ENCODE measurements at places on chromosomes 1 and 21.

DNA sequence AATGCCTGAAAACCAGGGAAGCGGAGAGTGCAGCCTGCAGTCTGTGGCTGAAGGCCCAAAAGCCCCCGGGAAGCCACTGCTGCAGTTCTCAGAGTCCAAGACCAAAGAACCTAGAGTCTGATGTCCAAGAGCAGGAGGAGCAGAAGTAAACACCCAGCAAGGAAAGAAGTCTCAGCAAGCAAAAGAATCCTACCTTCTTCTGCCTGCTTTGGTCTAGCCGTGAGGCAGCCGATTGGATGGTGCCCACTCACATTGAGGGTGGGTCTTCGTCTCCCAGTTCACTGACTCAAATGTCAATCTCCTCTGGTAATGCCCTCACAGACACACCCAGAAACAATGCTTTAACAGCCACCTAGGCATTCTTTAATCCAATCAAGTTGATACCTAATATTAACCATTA, 217.5 kb downstream of the PLA2G4A start:
- DNase-seq: no peak

DNA sequence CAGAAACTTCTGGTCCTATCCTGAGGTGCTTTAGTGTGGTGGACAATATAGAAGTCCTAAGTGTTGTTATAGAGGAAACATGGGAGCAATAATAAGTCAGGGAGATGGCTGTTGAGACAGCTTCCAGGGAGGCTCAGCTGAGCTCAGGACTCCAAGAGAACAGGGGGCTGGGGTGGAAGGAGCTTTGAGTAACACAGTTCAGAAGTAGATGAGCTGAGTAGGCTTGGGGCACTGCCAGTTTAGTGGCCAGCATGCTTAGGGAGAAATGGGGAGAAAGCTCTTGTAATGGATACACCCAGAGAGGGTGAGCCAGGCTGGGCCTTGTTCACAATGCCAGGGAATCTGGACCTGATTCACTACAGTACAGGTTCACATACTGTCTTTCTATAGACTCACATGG, 201.6 kb downstream of the DAB1 start:
- DNase-seq: no peak

DNA sequence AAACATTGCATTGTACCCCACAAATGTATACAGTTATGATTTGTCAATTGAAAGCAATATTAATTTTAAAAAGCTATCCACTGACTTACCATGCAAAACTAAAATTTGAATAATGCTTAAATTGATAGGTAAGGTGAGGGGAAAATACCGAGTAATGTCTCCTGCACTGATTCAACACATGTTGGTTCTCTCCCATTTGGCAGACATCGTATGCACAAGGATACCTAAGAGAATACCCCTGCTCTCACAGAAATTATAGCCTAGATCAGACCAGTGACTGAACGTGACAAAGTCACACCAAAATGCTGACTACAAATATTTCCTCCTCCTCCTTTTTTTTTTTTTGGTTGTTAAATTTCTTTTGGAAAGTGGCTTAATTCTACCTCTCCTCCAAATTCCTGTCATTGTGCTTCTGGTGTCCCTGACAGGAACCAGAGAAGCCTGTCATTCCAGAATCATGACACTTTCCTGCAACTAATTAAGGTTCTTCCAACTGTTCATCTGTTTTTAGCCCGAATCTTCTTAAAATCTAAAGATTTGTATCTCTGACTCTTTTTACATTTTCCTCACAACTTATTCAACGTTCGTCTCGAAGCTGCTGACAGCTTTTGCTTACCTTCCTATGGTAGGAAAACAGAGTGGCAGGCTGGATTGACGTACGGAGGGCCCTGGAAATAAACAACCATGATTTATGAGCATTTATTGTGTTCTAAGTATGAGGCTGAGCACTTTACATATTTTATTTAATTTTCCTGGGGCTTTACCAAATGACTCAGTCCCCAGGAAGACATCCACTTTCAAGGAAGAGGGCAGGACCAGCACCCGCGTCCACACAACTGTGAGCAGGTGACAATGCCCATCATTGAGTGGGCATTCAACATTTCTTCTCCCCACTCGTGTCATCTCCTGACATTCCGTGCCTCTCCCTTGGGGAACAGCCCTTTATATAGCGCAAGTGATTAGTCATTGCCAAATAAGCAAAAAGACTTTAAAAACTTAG, 57.9 kb upstream of the KCNE2 start:
- DNase-seq: no peak

- no peak for DNase-seq
Observed at GRCh38 chr1:223057569-223058093, 85.4 kb downstream of the TLR5 start.

DNA sequence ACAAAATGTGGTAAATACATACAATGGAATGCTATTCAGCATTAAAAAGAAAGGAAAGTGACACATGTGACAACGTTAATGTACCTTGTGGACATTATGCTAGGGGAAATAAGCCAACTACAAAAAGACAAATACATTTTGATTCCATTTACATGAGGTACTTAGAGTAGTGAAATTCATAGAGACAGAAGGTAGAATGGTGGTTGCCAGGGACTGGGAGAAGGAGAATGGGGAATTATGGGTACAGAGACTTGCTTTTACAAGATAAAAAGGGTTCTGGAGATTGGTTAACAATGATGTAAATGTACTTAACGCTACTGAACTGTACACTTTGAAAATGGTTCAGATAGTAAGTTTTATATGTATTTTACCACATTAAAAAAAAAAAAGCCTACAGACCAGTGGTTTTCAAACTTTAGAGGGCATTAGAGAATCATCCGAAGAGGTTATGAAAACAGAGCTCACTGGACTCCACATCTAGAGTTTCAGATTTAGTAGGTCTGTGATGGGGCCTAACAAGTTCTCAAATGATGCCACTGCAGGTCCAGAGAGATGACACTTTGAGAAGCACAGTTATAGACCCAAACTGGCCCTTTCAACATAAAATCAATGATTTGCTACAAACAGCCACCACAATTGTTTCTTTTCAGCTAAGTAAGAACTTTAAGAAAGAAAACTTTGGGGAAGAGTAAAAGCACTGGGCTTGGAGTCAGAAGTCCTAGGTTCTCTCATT, 9.6 kb upstream of the ADCY10 start:
- no peak for DNase-seq

DNA sequence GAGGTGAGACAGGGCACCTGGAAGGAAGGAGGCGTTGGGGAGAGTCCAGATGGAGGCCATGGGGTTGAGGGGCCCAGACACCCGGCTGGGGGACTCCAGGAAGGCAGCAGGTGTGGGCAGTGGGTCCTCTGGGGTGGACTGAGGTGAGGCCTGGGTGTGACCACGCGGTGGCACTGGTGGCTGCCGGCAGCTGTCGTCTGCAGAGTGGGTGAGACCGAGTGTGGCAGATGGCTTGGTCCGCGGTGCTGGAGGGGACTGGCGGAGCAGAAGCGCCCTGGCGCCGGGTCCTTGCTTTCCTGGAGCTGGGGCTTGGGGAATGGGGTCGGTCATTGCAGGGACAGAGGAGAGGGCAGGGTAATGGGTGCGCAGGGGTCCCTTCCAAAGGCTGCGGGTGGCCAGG, 12.5 kb downstream of the AGRN start:
- no peak for DNase-seq

DNA sequence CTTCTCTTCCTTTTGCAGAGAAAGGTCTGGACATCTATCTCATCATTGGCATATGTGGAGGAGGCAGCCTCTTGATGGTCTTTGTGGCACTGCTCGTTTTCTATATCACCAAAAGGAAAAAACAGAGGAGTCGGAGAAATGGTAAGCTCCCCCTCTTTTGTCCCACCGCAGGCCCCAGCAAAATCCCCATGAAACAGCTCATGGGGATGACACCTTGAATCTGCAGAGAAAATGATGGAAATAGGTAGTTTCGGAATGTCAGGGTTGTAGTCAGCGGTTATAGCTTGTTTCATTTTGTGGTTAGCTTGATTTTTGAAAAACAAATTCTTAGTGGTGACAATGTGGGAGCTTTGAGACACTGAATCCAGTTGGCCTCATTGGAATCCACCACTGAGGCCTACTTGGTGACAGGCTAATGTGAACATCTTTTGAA, 10.3 kb downstream of the CD2 start:
- no peak for DNase-seq

- DNase-seq: no peak
Observed at GRCh38 chr1:234778221-234779159, 168.5 kb upstream of the IRF2BP2 start.

GRCh38 chr1:111553196-111553595, 49.8 kb upstream of the ADORA3 start:
- DNase-seq: no peak

DNA sequence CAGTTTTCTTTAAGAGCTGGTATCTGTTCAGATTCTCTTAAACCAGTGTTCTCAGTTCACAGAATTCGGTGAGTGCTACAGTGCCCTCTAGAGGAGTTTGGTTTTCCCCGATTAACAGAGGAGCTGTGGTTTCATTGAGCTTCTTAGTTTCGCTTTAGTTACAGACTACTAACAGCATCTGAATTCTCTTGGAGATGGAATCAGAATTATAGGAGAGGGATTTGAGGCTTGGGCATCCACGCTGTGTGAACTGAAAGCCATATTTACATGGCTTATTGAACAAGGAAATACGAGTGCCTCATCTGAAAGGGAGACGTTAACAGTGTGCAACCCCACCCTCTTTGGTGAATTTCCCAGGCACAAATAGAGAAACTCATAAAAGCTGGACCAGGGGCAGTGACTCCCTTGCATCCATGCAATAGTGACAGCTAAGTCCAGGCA, 202.0 kb downstream of the USH2A start:
- DNase-seq: peak; percentile 82

DNA sequence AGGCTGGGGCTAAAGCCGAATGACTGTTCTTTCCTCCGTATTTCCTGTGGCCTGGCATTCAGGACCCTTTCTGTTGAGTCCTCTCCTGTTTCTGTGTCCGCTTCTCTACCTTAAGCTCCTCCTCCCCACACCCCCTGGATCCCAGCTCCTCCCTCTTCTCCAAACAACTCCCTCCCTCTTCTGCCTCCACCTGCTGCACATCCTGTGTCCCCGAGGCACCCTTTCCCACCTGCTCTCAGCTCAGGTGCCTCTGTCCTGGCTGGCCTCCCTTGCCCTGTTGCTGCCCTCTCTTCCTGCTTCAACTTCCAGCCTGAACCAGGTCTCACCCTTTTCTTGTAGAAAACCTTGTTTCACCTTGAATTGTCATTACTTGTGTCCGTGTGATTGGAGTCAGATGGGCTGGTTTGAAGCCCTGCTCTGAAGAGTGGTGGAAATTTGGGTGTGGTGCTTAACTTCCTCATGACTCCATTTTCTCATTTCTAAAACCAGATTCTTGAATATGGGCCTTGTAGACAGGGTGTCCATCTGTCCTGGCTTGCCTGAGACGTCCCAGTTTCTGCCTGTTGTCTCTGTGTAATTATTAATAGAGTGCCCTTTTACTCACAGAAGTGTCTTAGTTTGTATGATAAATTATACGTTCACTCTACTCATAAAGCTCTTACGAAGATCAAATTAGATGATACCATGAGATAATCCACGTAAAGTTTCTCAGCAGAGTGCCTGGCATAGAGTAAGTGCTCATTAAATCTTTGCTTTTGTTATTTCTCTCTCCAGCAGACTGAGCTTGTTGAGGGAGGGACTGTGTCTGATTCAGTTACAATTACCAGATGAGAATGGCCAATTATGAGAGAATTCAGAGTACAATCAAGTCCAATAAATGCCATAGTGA, 58.9 kb upstream of the TRABD2B start:
- DNase-seq: peak; percentile 16

GRCh38 chr1:200885623-200886402, 8.9 kb upstream of the INAVA start:
- no peak for DNase-seq

DNA sequence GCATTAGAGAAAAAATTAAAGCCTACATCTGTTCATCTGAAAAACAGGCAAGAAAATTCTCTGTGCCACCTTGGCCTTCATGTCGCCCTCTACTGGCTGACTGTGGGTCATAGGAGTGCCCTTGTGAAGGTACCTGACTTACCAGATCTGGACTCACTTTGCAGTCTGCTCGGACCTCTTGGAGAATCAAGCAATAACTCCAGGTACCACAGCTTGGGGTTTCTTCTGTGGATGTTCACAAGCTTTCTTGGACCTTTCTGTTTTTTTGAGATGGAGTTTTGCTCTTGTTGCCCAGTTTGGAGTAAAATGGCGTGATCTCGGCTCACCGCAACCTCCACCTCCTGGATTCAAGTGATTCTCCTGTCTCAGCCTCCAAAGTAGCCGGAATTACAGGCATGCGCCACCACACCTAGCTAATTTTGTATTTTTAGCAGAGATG, 2.4 kb upstream of the PRAMEF18 start:
- DNase-seq: peak; percentile 92

DNA sequence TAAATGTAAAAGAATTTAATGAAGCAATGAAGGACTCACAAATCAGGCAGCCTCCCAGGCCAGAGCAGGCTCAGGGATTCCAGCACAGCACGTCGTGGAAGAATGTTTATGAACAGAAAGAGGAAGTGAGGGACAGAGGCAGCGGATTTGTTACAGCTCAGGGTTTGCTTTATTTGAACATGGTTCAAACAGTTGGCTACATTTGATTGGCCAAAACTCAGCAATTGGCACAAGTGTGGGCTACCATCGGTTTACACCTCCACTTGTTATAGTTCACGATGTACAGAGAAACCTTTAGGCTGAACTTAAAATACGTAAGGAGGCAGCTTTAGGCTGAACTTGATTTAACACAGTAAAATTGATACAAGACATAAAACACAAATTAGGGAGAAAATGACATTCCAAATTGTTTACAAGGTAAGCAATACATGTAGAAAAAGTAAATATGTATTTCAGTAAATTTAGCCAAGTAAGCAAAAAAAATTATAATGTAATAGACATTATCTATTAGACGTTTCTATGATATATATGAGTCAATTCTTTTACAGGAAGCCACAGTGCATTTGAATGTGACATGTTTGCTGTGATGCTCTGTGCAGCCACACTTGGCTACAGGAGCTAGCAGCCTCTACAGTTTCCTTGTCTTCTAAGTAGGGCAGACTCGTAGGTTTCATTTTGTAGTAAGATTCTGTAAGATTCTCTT, 126.5 kb downstream of the ADSS2 start:
- peak; percentile 28 for DNase-seq

DNA sequence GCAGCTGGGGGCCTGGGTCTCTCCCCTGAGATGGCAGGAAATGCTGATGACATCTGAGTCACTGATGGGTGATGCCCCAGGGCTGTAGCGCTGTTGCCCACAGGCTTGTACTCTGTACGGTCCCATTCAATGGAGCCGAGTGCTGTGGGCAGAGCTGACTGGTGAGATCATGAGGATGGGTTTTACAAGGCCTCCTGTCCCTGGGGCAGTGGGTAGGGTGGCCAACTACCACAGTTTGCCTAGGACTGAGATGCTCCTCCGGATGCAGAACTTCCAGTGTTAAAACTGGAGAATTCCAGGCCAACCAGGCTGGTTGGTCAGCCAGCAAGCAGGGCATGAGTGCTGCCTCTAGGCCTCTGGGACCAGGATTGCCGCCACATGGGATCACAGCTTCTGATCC, 9.2 kb downstream of the PHLDA3 start:
- no peak for DNase-seq
